CD4-positive, alpha-beta T cell treated with Interleukin-4 for 1 hour (primary cell): ENCODE measurements at places on chromosomes 3 and 15.

- no peak for DNase-seq
These were observed 13.3 kb upstream of the DCLK3 start for GRCh38 chr3:36777424-36778218.

DNA sequence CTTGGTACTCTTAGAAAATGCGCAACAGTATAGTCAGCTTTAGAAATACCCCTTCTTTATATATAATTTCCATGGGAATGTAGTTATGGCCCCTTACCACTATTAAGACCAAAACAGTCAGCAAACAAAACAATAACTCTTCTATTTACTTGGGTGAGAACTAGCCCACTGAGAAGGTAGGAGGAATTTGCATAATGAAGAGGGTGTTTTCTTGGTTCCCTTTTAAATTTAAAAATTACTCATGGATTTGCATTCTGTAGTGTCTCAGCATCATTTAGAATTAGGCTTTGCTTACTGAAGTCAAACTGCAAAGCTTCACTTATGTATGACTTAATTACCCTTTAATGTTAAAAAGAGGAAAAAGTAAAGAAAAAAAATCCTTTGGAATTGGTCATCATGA, 350.8 kb downstream of the PTPRG start:
- no peak for DNase-seq

DNA sequence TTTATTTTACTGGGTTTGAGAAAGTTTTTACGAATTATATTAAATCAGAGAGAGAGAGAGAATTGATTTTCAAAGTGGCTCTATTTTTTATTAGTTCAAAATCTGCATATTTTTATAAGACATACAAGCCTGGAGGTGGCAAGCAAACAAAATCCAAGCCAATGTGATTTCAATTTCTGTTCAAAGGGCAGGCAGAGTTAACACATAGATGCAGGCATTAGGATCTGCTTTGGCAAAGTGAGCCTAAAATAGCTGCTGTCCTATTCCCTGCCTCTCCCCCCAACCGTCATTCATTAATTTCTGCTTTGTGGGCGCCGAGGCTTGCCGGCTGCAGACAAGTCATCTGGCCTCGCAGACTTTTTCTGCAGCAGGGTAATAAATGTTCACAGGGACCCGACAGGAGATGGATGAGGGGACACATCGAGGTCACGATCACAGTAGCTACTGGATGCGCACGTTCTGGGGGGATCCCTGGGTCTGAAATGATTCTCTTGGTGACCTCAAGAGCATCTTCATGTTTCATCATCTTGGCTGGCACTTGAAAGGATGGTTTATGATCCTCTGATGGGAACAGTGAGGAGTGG, 123.9 kb upstream of the SLC6A11 start:
- no peak for DNase-seq

DNA sequence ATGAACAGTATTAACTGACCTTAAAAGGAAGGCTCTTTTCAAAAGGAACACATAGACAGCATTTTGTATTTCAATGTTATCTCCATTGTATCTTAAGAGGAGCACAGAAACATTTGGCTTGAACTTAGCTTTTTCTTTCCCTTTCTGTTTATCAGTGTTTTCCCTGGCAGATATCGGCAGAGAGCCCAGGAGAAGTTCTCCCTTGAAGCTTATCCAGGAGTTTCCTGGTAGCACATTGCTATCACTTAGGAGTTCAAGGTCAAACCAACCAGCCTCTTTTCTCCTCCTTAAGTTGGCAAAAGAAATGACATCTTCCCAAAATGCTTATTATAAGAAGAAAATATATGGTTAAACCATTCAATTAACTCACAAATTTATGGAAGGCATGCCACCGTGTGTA, 344.6 kb upstream of the UBE2E2 start:
- DNase-seq: no peak

- no peak for DNase-seq
These were observed 10.1 kb upstream of the CCDC80 start for GRCh38 chr3:112651071-112651470.

- no peak for DNase-seq
These were observed 53.9 kb upstream of the TP63 start for GRCh38 chr3:189577050-189577951.

DNA sequence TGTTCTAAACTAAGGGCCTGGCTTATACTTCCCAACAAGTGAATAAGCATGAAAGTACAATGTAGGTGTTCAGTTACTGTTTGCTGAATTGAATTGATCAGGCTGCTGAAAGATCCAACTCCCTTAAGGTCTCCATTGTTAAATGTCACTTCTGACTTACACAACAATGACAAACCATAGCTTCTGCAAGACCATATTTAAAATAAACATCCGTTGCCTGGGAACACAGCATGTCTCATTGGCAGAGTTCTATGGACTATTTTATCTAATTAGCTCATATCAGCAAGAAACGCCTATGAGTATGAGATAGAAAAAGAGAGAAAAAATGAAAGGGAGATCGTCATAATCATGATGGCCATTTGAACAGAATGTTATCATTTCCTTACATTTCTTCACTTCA, 605.4 kb downstream of the FGF12 start:
- DNase-seq: no peak

DNA sequence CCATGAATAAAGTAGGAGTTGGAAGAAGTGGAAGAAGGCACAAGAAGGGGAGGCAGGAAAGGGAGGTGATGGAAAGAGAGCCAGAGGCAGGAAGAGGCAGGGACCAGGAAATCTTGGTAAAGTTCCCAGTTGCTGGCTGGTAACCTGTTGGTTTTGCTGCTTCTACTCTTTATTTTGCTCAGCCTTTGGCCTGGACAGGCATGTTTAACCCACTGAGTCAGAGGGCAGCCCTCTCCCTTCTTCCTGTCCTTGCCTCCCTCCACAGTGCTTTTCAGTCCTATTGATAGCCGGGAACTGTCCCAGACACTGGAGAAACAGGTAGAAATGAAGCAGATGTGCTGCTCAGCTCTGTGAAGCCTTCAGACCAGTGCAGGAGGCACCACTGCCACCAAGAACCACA, 43.4 kb upstream of the APEH start:
- DNase-seq: no peak

DNA sequence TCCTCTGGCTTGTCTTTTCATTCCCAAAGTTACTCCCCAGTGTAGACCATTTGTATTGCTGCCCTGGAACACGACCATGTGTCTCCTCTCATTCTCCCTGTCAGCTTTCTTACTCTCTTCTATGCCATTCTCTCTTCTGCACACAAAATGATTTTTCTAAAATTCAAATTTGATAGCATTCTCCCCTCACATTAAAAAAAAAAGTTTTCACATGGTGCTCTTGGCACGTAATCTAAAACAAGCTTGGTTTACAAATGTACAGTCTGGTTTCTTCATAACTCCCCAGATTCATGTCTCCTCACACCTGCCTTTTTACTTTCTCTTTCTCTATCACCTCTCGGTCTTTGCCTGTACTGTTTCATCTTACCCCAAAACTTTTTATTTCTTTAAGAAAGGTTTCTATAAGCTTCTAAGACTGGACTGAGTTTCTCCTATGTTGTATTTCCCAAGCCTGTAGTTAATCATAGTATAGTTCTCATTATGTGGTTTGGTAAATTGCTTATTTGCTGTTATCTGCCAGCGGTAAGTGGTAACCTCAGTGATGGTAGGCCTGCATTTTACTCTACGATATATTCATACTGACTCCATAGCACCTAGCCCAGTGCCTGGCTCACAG, 31.2 kb downstream of the BCHE start:
- DNase-seq: no peak

DNA sequence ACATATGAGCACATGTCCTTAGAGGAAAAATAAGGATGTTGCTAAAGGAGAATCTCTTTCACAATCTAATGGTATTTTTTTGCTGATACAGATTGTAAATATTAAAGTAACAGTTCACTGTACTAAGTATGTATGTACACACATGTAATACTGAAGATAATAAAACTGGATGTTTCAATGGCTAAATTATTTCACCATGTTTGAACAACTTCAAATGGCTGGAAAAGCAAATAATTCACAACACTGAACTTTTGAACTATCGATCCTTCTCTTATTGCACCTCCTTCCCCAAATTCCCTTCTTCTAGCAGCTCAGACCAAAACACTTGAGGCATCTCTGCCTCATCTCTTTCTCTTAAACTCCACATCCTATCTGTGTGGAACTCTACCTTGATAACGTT, 149.5 kb downstream of the EPHA3 start:
- no peak for DNase-seq

DNA sequence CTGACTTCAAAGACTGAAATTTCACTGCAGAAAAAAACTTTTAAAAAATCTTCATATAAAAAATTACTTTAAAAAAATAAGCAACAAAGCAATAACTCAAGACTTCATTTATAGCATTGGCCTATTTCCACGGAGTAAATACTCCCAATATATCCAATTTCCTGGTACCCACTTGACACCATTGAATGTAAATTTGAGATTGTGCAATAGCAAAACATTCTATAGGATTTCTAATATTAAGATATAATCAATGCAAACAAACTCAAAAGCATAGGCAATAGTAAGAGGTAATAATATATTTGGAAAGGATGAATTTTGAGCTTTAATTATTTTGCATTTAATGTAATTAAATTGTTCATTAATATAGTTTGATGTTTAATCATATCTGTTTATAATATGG, 148.0 kb upstream of the CNTN6 start:
- DNase-seq: no peak

DNA sequence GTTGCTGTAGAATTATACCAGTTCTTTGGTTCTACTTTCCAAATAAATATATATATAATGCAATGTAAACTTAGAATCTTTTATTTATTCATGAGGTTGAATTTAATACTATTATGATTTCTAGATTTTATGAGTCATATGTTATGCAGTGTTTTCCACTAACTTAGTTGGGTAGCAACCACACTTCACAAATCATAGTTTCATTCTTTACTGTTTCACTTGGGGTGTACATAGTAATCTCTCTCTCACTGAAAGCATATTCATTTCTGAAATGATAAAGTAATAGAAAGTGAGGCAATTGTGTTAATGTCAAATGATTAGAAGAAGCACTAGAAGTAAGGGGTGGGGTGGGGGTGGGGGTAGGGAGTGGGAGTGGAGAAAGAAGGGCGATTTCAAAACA, 52.6 kb downstream of the IQCH start:
- DNase-seq: no peak

DNA sequence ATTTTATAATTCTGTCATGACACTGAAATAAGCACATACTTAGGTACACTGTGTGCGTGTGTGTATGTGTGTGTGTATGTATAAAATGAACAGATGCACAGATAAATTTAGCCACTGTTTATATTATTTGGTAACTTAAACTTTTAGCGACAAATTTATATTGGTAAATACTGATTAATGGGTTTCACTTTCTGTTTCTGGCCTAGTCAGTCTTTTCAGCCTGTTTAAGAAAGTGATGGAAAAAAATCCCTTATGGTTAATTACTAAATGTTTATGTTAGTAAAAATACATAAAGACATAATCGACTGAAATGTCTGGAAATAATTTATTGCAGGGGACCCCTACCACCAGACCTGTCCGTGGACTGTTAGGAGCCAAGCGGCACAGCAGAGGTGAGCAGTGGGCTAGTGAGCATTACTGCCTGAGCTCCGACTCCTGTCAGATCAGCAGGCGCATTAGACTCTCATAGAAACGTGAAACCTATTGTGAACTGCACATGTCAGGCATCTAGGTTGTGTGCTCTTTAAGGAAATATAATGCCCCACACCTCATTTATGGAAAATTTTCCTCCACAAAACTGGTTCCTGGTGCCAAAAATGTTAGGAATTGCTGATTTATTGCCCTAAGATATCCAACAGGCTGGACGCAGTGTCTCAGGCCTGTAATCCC, 717.4 kb downstream of the SI start:
- no peak for DNase-seq

GRCh38 chr3:53196575-53197407, 35.8 kb downstream of the PRKCD start:
- DNase-seq: peak; percentile 72

DNA sequence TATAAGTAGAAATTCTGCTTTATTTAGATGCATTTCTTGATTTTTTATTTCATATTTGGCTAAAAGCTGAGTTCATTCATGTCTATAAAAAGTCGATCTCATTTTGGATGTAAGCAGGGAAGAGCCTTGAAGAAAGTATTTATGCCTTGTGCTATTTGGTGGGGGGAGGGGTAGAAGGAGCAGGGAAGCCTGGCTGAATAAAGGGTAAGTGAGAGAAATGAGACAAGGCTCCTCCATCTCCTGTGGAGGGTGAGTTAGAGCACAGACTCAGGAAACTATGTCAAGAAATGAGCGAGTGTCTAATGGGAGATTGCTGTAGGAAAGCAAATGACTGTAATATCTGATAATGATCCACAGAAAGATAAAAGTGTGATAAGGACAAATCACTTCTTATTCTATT, 121.8 kb upstream of the ATP11B start:
- no peak for DNase-seq

GRCh38 chr15:24877174-24877573, 77.6 kb upstream of the SNRPN start:
- DNase-seq: no peak

GRCh38 chr3:124833710-124834332, 53.3 kb downstream of the ITGB5 start:
- DNase-seq: no peak

DNA sequence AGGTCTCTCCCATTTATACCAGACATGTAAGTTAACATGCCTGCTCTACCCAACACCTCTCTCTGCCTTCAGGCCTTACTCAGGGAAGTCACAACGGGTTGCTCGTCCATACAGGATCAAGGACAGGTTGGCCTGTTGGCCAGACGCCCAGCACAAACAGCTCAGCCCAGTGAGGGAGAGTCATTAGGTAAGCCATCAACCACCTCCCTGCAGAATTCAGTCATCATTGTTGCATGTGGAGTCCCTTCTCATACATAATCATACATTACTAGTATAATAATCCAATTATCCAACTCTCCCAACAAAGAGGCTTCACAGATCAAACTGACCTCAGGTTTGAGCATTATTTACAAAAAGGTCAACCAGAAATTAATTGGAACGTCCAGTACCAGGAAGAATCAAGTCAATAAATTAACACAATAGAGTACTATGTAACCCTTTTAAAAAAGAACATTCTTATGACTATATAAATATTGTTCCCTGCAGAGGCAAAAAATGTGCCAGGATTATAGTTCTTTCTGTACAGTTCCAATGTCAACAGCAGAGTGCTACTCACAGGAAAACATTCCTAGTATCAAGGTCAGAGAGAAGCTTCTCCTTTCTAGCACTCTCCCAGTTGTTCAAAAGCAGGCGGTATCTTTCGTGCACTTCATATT, 33.2 kb downstream of the HOMER2 start:
- DNase-seq: no peak

DNA sequence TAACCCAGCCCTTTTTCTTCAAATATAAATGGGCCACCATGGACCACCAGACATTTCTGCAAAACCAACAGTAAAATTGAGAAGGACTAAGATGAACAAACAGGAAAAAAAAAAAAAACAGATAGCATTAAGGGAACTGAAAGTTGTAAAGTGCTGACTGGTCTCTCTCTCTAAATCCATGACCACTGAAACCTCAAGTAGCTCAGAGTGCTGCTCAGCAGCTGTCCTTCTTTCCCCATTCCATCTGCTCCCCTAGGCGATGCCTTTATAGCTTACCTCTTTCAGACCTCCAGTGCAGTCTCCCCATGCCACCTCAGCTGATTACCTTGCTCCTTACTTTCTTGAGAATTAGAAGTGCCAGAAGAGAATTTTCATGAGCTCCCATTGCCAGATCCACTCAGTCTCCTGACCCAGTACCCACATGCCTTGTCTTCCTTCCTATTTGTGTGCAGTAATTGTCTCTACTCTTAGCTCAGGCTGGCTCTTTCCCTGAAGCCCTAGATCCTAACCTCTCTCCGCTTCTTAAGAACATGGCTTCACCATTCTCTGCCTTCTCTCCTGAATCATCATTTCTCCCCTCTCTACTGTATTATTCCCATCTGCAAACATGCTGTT, 23.9 kb upstream of the XIRP1 start:
- DNase-seq: peak; percentile 32
